ENCODE measurements at places on chromosomes 12 and 14.

- no peak for DNase-seq
These were observed 101.8 kb upstream of the BBS10 start for GRCh38 chr12:76449993-76450392.

DNA sequence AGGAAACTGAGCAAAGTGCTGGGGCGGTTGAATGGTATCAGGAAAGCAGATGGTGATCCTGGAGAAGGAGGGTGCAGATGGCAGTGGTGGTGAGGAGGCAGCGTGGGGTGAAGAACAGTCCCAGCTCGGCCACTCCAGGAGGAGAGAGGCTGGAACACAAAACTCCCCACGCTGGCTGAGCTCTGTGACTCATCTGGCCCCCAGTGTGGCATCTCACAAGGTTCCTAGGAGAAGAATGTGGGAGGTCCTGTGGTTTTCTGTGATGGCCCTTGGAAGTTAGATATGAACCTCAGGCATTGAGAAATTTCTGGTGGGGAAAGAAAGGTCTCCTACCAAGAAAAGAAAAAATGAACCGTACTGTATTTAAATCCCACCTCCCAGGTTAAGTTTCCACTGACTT lies 8.0 kb upstream of the NRXN3 start:
- no peak for DNase-seq

DNA sequence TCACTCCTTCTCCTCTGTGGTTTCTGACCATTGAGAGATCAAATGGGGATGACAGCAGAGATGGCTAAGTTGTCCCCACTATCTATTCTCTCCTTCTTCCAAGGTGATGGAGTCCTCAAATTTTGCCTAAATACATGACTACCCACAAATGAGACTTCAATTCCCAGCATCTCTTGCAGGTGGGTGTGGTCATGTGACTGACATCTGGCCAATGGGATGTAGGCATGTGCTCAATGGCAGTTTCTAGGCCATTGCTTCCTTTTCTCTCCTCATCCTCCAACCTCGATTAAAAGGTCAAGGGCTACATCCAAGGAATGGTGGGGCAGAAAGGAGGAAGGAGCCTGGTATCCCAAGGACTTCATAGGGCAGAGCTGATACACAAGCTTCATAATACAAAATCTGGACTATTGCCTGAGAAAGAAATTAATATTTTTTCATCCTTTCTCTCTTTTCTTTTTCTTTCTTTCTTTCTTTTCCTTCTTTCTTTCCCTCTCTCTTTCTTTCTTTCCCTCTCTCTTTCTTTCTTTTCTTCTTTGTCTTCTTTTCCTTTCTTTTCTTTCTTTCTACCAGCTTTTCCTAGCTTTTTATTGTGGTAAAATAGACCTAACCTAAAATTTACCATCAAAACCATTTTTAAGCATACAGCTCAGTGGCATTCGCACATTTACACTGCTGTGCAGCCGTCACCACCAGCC lies 100.9 kb upstream of the PRB2 start:
- DNase-seq, result no peak

DNA sequence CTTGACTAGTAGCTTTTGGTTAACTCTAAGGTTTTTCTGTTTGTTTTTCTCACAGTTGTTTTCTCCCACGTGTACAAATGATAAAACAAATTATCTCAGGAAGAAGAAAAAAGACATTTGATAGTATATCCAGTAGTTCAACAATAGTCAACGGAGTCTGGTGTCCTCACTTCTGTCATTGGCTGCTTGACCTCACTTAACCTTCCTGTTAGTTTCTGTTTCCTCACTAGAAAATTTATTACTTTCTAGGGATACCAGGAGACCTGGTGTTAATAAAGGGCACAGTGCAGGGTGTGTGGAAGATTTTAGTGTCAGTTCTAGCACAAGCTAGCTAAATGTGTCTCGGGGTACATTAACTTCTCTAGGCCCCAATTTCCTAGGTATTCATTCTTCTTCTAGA lies 116.0 kb downstream of the PRKCH start:
- DNase-seq, result no peak

DNA sequence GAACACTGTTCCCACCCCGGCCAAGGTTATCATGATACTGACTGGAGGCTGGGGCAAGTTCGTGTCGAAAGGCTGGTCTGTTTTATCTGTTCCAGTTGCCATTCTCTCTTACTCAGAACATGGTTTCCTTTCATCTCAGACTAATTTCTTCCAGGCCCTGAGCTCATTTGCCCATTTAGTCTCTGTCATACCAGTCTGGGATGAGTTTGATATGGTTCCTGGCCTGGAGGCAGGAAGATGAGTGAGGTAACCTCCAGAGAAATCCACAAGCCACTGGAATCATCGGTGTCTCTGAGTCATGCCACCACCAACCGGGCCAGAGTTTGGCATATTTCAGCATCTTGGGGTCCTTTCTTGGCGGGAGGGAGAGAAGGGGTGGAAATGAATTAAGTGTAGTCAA lies 114.7 kb downstream of the NTF3 start:
- no peak for DNase-seq

- DNase-seq, result no peak
These were observed 56.0 kb downstream of the ISCA2 start for GRCh38 chr14:74549588-74549987.

- no peak for DNase-seq
These were observed 75.8 kb downstream of the GPATCH2L start for GRCh38 chr14:76227450-76228050.

GRCh38 chr14:24597403-24597802 lies 12.1 kb downstream of the GZMH start:
- no peak for DNase-seq

GRCh38 chr14:63470962-63471793 lies 72.0 kb downstream of the PPP2R5E start:
- no peak for DNase-seq

DNA sequence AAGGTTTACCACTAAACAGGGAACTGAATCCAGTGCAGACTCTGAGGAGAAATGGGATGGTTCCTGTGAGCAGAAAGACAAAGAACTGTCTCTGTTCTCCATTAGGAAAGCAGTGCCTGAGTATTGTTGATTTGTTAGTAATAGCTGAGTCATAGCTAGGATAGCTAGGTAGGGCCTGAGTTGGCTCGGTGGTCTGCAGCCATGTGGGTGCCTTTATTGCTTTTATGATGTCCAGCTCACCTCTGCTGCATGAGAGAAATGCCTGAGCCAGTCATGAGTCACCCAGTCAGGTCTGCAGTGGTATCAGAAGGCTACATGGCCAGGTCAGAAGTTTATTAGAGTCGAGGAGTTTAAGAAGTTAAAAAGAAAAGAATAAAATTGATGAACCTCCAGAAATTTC lies 24.2 kb downstream of the TRHDE start:
- no peak for DNase-seq

- no peak for DNase-seq
These were observed 11.8 kb upstream of the CEBPE start for GRCh38 chr14:23130871-23131270.

DNA sequence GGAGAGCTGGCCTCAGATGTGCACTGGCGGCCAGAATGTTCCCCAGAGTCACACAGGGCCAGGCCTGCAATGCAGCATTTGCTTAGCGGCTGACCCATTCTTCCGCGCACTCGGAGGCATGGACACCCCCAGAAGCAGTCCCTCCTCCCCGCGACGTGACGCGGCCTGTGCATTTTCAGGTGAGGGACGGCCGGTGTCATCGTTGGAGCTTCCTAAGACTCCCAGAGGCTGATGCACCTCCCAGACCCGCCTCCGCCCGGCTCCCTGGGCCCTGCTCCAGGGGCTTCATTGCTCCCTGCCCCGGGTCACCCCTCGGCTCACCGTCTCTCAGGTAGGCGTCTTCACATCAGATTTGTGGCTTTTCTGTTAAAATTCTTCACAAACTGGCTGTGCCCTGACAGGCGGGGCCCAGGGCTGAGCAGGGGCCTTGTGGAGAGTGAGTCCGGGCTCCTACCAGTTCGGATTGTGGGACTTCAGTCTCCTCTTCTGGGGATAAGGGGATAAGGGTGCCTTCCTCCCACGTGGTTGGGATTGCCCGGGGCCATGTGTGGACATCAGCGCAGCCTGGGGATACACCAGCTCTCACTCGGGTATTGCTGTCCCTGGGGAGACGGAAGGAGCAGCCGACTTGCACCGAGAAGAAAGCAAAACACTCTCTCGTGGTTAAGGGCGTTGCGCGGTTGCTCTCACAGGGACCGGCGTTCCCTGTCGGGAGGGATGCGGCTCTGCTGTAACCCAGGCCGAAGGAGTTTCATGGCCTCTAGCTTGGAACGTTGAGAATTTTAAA lies 249.1 kb downstream of the ADGRD1 start:
- no peak for DNase-seq

- DNase-seq, result no peak
These were observed 13.2 kb downstream of the FMNL3 start for GRCh38 chr12:49693931-49694444.

DNA sequence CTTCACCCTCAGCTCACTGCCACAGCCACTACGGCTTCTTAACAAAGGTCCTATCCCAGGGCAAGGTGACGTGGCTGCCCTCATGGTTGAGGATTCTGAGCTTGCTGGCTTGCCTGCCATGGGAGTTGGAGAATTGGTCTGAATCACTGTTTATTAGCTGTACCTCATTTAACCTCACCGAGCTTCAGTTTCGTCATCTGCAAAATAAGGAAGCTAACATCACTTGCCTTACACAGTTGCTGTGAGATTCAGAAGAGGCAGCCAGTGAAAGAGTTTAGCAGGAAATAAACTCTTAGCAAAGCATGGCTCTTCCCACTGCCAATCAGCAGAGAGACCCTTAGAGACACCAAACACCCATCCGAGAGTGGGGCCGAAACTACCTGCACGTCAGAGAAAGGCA lies 90.1 kb upstream of the KCNA1 start:
- DNase-seq, result no peak

DNA sequence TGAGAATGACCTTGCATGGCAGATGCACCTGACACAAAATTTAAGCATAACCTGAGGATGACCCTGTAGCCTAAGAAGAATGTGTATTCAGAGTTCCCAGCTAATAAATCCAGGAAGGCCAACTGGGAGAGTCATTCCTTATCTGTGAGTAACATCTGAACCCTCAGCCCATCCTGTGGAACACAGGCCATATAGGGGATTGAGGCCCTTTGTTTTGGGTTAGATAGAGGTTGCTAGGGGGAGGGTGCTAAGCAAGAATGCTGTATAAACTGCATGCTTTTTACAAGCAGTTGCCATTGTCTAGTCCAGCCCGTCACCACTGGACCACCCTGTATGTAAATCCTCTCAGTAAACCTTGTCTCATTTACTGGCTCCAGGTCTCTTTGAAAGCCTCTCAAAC lies 77.0 kb downstream of the BICD1 start:
- no peak for DNase-seq

DNA sequence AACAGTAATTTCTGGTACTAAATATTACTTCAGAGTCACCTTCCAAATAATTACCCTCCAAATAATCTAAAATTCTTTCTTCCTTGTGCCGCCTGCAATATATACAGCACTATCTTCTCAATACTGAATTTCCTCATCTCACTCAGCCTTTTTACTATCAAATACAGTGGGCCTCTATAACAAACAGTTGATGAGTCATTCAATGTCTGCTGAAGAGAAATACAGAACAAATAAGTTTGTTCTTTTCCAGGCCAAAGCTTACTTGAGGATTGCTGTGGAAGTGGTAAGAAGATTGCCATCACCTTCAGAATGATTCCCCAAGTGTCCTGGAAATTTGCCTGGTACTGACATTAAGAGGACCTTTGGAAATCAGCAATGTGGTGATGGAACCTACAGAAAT lies 218.2 kb upstream of the ARHGAP5 start:
- DNase-seq, result no peak

DNA sequence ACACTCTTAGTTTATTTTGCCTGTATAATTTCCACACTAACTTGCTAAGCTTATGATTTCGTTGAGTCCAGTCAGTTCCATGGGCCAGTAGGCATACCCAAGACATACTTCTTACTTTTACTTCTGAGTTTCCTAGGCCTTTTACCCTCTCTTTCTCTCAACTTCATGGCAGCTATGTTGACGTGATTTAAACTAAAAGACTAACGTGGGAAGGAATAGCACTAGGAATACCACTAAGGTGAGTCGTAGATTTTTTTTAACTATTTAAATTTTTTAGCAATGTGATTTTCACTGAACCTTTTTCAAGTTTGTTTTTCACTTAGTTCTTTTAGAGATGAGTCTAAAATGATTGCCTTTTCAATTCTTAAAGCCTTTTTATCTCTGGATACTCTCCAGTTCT lies 793.5 kb upstream of the NOVA1 start:
- no peak for DNase-seq

- DNase-seq, result no peak
These were observed 19.0 kb downstream of the ZDHHC22 start for GRCh38 chr14:77122526-77123125.

- DNase-seq, result no peak
These were observed 33.2 kb upstream of the A2M start for GRCh38 chr12:9148926-9149325.

DNA sequence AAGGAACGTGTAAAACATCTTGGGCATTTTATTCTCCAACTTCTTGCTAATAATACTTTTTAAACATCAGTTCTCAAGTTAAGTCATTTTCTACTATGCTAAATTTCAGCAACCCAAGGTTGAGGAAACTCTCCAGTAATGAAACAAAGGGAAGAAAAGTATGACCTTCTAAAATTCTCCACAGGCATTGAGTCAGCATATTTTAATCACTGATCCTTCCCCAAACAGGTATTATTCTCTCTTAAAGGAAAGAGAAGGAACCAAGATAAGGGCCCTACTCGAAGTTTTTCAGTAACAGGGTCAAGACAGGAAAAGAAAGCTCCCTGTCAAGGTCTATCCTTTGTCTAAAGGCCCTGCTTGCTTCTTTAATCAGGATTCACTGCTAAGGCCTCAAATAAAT lies 3.0 kb downstream of the KICS2 start:
- no peak for DNase-seq

DNA sequence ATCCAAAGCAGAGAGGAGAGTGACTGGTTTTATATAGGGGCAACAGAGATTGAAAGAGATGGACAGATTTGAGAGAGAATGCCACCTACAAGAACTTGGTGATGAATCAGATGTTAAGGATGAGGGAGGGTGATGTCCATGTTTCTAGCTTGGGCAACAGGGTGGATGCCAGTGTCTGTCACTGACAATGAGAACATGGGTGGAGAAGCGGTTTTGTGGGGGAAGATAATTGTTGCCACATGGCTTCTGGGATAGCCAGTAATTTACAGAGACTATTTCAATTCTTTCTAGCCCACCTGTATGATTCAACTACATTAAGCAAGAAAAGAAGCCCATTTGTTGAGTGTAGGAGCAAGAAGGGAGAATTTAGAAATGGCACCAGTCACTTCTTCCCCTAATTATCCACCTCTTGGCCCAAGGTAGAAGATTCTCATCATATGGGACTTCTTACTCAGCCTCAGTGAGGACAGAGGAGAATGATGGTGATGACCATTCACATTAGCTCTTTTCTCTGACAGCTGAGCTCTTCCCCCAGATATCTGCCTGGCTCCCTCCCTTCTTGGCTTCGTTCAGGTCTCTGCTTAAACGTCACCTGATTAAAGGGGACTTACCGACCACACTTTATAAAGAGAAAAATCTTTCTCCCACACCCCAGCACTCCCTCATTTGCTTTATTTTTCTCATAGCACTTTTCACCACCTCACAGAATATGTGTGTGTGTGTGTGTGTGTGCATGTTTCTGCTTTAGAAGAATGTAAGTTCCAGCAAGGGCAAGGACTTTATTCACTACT lies 117.8 kb downstream of the DUSP6 start:
- no peak for DNase-seq

- no peak for DNase-seq
These were observed 18.6 kb downstream of the PEX5 start for GRCh38 chr12:7207866-7208625.

All from NCI-H526 treated with DMSO at 0.1 percent for 48 hours (cell line).